Stimulated activated CD4-positive, alpha-beta T cell treated with anti-CD3 and anti-CD28 coated beads, TNF-alpha, amount 100 ng/mL, for 24 hours (primary cell): ENCODE measurements at places on chromosomes 11 and 22.

DNA sequence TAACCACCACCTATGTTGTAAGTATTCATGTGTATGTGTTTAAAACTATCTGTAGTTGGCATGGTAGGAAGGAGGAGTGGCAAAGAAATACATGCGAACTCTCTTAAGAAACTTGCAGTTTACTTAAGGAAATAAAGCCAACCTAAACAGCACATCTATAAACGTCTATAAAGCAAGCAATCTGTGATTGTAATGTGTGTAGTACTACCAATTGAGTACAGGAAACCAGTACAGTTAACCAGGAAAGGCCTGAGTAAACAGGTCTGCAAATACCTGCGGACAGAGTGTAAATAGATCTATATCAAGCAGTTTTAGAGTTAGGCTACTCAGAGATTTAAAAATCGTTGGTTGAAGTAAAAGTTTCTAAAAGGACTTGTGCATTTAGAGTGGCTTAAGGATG, 59.5 kb upstream of the AMOTL1 start:
- no peak for DNase-seq

DNA sequence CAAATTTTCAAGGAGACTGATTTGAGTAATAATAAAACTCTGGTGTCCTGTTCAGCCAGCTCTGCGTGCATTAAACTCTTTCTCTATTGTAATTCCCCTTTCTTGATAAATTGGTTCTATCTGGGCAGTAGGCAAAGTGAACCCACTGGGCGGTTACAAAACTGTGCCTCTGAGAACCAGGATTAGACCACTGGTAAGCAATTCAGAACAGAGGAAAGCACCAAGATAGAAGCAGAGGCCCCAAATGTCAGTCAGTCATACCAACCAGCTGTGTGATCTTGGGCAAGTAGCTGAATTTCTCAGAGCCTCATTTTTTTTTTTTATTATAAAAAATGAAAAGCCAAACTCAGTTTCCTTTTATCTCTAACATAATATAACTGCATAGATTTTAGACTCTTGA, 54.9 kb downstream of the TRIM44 start:
- DNase-seq = no peak

GRCh38 chr11:79332017-79332416, 108.8 kb downstream of the TENM4 start:
- DNase-seq = no peak

GRCh38 chr11:70506658-70506970, 108.3 kb downstream of the CTTN start:
- DNase-seq = no peak

- DNase-seq = no peak
Measured at GRCh38 chr11:97269527-97269926, 879.7 kb downstream of the JRKL start.

- no peak for DNase-seq
Measured at GRCh38 chr22:17483688-17484372, 79.5 kb upstream of the SLC25A18 start.

DNA sequence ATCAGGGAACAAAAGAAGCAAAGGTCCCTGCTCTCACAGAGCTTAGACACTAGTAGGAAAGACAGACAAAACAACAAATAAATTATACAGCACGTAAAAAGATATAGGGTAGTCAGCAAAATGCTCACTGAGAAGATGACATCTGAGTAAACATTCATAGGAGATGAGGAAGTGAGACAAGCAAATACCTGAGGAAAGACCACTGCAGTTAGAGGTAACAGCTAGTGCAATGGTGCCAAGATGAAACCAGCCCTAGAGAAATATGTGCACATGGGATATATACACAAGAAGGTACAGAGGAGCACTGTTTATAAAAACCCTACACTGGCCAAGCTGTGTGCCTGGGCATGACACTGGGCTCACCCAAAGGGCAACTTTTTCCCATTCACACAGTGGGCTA, 9.8 kb downstream of the CYP2R1 start:
- no peak for DNase-seq

GRCh38 chr11:126352934-126353801, 2.3 kb upstream of the ST3GAL4 start:
- no peak for DNase-seq

GRCh38 chr11:130001461-130002351, 929 bp downstream of the PRDM10 start:
- DNase-seq = peak; percentile 5
